Activated CD8-positive, alpha-beta memory T cell treated with anti-CD3 and anti-CD28 coated beads for 24 hours (primary cell): ENCODE measurements at places on chromosomes 16 and 17.

DNA sequence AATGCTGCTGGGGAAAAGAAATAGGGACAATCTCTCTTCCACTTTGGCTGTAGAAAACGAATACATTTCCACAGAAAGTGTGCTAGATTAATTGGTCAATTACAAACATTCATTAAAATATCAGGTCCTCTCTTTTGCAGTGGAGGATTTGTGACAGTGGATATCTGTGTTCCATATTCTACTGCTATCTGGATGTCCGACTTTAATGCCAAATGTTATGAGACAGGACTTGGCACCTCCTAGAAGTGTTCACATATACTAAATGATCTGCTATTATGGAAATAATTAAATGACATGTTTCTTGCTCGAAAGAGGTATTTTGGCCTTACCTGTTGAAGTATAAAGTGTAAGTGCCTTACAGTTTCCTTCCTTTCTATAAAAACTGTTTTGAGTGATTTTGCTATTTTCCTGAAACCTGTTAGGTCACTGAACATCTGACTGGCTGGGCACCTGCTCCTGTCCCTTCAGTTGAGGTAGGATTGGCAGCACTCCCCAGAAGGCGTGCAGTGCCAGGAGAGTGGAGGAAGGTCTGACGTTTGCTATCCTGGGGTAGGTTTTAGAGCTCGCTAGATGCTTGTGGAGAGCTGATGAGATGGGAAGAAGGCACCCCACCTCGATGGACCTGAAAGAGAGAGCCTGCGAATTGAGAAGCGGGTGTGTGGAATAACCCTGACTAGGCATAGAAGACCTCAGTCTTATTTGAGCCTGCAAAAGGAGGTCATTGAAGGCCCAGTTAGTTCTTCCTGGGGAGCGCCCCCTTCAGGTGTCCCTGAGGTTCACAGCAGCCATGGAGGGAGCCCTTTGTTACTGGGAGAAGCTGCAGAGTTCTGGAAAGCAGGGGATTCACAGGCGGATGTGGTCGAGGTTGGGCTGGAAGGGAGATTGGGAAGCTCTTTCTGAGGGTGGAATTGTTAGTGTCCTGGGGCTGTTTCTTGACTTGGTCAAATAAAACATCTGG is 159.4 kb upstream of the ZNF267 start:
- DNase-seq: peak; percentile 60

GRCh38 chr17:62597150-62597549 is 30.3 kb upstream of the MRC2 start:
- DNase-seq: no peak

DNA sequence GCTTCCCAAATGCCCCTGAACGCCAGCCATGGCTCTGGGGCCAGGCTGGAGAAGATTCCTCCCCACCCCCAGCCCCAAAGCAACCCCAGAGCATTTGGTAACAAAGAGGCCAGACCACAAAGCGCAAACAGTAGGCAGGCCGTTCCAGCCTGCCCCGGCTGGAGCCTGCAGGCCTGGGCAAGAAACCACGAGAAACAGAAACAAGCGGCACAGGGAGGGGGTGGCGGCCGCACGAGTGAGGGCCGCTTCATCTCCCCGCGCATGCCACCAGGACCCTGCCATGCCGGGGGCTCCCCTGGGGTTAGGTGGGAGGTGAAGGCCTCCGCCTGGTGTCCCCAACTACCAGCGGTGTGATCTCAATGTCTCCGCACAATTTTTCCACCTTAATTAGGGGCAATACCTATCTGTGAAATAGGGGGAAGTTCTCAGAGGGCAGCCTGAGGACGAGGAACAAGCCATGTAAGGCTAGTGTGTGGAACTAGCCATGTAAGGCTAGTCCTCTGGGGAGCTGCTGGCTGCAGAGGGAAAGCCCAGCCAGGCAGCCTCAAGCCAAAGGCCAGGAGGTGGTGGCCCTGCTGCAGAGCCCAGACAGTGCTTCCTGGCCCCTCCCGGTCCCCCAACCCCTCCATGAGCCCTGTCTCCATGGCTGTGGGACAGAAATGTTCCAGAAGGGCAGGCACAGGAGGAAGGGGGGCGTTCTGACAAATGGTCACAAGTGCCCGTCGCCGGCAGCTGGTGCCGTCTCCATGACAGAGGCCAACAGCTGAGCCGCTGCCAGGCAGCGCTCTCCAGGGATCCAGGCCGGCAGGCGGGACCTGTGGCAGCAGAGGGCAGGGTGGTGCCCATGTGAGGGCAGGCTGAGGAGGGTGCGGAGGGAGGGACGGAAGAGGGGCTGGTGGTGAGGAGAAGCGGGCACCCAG is 14.5 kb upstream of the MTSS2 start:
- DNase-seq: no peak

DNA sequence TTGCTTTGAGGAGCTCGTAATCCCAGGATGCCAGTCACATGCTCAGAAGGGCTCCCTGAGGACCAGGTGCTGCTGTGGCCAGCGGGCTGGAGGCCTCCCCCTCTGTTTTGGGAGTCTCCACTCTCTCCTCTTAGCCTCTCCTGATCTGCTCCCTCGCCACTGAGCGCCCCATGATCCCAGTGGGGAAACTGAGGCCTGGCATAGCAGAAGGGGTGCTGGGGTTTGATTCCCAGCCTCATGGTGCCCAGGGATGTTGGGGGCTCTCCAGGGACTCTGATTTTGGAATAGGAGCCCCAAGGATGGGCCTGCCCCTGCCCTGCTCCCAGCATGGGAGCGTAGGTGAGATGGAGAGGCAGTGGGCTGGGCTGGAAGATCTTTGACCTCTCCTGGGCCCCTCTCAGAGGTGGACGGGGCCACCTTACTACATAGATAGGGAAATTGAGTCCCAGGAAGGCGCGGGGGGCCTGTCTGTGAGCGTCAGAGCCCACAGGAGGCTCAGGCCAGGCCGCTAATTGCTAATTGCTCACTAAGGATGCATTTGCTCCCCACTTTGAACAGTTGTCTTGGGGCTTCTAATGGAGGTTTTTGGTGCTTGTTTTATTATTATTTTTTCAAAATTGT is 525 bp upstream of the ADCY7 start:
- DNase-seq: no peak

GRCh38 chr16:62664566-62664965 is 628.3 kb upstream of the CDH8 start:
- DNase-seq: no peak

- no peak for DNase-seq
Measured at GRCh38 chr17:30332057-30332542, 1.8 kb downstream of the TMIGD1 start.

DNA sequence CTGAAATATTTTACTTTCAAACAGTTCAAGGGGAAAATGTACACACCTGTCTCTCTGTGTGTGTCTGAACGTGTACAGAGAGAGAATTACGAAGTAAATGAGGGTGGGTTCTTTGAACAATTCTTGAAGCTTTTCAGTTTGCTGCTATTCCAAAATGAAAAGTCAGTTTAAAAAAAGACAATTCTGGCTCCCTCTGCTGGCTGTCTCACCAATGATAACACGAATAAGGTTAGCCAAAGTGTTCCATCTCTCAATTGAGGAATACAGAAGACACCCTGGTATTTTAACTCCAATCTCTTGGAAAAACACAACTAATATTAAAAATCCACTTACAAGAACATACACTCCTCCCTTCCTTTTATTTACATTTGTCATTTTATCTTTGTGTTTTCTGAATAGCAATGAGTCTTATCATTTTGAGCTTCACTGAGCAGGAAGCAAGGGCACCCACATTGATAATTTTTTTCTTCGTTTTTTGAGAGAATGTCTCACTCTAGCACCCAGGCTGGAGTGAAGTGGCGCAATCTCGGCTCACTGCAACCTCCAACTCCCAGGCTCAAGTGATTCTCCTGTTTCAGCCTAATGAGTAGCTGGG is 20.5 kb downstream of the EFTUD2 start:
- no peak for DNase-seq

- DNase-seq: peak; percentile 91
Measured at GRCh38 chr17:27760069-27760885, 40.1 kb downstream of the NOS2 start.

GRCh38 chr16:50152351-50152806 is 727 bp upstream of the TENT4B start:
- peak; percentile 89 for DNase-seq

- DNase-seq: no peak
Measured at GRCh38 chr17:1384905-1385435, 15.1 kb downstream of the YWHAE start.

DNA sequence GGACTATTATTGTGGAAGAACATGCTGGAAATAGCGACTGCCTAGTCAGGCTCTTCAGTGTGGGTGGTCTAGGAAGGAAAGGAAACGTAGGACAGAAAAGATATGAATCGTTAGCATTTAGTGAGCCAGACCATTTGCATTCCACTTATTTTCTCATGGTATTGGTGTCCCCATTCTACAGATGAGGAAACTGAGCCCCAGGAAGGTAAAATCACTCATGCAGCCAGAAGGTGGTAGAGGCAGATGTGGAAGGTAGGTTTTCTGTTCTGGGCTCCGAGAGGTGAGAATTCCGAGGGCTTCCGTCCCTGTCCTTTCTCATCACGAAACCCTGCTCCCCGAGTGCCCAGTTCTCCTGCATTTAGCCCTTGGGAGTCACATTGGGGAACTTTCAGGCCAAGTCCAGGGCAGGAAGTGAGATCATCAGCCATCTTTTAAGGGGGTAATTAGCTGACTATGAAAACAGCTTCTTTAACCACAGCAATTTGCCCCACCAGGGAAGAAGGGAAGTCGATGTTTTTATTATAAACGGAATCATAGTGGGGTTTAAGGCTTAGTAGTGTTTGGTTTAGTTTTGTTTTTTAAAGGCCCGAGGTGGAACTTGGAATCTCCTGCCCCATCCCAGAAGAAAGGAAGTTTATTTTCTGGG is 110.7 kb upstream of the IRX3 start:
- DNase-seq: no peak

DNA sequence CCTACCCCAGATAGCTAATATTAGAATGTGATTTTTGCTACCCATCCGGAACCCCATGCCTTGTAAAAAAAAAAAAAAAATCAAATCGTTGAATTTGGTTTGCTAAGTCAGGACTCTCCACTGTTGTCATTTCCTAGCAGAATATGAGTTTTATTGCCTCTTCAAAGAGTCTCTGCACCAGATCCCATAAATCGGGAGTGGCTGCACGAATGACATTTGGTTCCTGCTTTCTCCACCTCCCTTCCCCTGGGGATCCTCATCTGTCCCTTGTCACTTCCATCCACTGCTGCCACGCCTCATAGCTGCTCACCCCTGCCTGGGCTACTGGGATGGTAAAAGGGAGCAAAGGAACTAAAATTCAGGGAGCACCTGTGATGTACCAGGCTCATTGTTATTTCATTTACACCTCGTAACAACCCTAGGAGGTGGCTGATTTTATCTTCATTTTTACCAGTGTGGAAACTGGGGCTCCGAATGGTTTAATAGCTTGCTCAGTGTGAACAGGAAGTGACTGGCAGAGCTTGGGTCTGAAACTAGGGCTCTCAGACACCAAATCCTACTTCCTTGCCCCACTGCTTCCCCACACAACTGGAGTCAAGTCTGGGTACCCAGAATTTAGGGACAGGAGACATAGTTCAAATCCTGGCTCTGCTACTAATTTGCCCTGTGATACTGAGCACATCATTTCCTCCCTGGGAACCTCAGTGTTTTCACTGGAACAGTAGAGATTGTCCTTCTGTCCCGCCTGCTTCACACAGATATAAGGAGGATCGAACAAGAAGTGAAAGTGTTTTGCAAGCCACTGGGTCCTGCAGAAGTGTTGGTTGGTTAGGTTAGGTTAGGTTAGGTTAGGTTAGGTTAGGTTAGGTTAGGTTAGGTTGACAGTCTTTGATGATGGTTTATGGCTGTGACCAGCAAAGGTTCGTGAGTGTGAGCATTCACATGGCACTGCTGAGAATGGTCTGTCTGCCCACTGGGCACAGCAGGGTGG is 585 bp upstream of the KRT36 start:
- no peak for DNase-seq

GRCh38 chr17:4645642-4646041 is 4.2 kb upstream of the ALOX15 start:
- DNase-seq: no peak

- no peak for DNase-seq
Measured at GRCh38 chr17:43570518-43570928, 24.4 kb upstream of the ETV4 start.

- DNase-seq: no peak
Measured at GRCh38 chr16:31880322-31880979, 6.8 kb downstream of the ZNF267 start.

- no peak for DNase-seq
Measured at GRCh38 chr17:10380631-10381408, 8.0 kb upstream of the MYH13 start.

DNA sequence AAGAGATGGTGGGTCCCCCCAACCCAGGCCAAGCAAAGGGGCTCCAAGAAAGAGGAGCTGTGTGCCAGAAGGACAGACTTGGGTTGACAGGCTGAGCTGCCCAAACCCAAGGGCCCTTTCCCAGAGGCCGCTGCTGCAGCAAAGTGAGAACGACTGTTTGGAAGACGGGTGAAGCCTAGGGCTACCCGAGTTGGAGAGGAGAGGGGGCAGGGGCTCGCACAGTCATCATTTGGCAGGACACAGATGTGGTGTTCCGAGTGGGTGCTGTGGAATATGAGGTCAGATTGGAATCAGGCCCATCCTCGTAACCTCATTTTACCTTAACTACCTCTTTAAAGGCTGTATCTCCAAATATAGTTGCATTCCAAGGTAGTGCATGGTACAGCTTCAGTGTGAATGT is 5.3 kb upstream of the MFAP4 start:
- DNase-seq: no peak

DNA sequence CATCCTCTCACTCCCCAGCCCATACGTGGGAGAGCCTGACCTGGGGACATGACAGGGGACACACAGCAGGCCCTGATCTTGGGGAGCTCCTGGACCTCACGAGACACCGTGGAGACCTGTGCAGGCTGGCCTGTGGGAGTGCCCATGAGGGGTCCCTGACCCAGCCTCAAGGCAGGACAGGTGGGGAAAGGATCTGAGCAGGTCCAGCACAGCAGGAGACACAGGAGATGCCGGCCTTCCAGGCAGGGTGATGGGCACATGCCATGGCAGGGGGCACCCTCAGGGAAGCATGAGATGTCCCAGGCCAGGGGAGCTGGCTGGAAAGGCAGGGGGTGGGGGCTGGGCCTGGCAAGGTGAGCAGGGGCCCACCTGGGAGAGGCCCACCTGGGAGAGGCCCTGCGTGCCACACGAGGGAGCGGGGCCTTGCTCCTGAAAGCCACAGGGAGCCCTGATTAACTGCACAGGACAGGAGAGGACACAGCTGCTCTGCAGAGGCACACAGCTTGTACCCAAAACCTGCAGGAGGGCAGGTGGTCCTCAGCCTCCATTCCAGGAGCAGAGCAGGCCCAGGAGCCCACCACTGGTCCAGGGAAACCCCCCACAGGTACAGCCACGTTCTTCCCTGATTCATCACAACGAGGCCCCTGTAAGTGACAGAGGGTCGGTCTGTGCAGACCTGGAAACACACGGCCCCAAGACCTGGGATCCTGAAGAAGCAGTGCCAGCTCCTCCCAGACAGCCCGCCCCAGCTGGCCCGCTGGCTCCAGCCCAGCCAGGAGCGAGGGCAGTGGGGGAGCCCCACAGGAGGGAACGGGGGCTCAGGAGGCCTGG is 26.6 kb upstream of the KRT17 start:
- no peak for DNase-seq
